Stimulated activated CD4-positive, alpha-beta T cell treated with anti-CD3 and anti-CD28 coated beads, Interleukin-1b, Interleukin-23, amount 100 ng/mL, for 48 hours (primary cell): ENCODE measurements at places on chromosomes 13 and 19.

GRCh38 chr13:28564030-28564429, 69.1 kb upstream of the FLT1 start:
- DNase-seq = no peak

DNA sequence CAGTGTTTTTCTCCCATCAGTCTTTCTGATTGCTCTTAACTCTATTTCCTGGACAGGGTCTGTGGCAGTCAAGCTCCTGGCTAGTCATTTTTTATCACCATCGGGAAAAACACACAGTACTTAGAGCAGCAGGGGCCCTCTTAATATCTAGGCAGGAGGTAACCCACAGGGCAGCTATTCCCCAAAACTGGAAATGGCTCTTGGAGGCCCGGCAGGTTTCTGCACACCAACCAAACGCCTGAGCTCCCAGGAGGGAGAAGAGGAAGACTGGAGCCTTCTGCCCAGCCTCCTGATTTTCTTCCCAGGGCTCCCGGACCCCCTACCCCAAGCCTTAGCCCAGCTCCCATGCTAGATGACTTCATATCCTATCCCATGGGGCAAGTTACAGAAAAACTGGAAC, 49.3 kb upstream of the VSTM2B start:
- DNase-seq = no peak

GRCh38 chr13:52879950-52880741, 31.7 kb upstream of the PCDH8 start:
- DNase-seq = no peak

DNA sequence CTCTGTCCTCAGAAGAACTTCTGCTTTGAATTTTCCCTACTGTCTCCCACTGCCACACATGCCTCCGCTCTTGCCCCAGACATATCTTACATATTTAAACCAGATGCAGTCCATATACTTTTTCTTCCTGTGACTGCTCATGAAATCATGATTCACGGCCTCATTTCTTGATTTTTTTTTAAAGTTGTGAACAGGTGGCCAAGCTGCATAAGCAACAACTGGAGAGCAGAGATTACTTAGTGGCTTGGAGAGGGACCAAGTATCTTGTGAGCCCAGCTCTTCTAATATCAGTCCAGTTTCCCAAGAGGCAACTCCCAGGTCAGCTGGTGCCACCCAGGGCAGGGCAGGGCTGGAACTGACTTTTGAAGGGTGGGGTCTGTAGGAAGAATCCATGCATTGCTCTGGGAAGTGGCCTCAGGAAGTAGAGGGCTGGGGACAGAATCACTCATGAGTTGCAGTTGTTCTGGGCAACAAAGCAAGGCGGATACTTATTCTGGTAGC, 152.4 kb downstream of the LMO7 start:
- no peak for DNase-seq

- DNase-seq = no peak
These were observed 286.2 kb downstream of the NDFIP2 start for GRCh38 chr13:79767126-79767525.

GRCh38 chr19:47305309-47305751, 4.3 kb upstream of the C5AR1 start:
- peak; percentile 39 for DNase-seq

DNA sequence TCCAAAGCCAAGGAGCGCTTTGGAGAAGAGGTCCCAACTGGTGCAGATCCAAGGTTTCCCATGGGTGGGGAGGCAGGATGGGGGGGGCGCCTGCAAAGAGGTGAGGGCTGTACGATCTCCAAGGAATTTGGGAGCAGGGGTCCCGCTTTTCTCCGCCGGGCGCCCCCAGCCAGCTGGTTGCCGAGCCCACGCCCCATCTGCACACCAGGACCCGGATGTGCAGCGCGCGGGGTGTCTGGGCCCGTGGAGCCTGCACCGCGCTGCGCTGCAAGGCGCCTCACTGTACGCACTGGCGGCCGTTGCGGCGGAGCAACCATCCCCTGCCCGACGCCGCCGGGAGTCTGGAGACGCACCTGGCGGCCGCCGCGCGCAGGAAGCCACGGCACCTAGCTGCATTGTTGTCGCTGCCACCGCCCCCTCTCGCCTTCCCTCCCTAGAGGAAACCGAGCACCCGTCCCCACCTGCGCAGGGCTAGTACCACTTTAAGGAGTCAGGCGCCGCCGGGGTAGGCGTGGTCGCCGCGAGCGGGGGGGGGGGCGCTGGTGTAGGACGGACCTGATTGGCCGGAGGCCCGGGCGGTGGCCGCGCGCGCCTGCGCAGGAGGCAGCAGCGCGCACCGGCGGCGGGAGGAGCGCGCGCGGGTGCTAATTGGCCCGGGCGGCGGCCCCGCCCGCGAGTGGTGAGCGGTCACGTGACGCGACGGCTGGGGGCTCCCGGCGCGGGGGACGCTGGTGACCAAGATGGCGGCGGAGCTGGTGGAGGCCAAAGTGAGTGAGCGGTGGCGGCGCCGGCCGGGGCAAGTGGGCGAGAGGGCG, at the start of gene PIAS4:
Gene PIAS4 (plus strand): TSS at position 716 of the 815 bp plus-strand sequence. CDS start 25 bp downstream, at position 741.
- peak; percentile 93 for DNase-seq

GRCh38 chr19:48424694-48425219, 21.0 kb upstream of the GRWD1 start:
- DNase-seq = no peak

- DNase-seq = no peak
These were observed 38.8 kb upstream of the ALOX5AP start for GRCh38 chr13:30696278-30697176.

- no peak for DNase-seq
These were observed 97.6 kb upstream of the SIAH3 start for GRCh38 chr13:45949161-45949560.

GRCh38 chr19:33133438-33134031, 1.6 kb downstream of the WDR88 start:
- DNase-seq = no peak

GRCh38 chr13:23628765-23629565, 58.8 kb downstream of the TNFRSF19 start:
- no peak for DNase-seq
